ENCODE measurements at places on chromosomes 12 and 14.

GRCh38 chr12:23831739-23832138 lies 117.7 kb downstream of the SOX5 start:
- no peak for DNase-seq

GRCh38 chr12:111606767-111607230 lies 7.7 kb upstream of the ATXN2 start:
- DNase-seq = no peak

DNA sequence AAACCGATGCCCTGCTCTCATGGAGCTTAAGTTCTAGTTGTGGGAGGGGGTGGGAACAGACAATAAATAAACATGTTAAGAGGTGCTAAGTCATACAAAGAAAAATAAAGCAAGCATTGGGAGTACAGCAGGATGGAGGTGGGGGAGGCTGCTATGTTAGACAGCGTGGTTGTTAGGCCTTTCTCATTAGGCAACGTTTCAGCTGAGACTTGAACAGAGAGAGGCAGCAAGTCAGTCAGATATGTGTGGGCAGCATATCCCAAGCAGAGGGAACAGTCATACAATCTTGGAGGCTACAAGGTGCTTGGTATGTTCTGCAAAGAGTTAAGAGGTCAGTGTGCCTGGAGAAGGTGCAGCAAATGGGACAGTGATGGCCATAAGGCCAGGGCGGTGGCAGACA lies 97.7 kb upstream of the CCDC196 start:
- no peak for DNase-seq

DNA sequence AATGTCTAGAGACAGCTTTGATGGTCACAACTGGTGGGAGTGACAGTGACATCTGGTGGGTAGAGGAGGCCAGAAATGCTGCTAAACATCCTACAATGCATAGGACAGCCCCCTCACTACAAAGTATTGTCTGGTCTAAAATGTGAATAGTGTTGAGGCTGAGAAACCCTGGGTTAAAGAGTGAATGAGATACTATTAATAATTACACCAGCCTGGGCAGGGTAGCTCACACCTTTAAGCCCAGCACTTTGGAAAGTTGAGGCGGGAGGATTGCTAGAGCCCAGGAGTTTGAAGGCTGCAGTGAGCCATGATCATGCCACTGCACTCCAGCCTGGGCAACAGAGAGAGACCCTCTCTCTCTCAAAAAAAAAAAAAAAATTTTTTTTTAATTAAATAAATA lies 11.1 kb downstream of the SVOP start:
- DNase-seq = no peak

DNA sequence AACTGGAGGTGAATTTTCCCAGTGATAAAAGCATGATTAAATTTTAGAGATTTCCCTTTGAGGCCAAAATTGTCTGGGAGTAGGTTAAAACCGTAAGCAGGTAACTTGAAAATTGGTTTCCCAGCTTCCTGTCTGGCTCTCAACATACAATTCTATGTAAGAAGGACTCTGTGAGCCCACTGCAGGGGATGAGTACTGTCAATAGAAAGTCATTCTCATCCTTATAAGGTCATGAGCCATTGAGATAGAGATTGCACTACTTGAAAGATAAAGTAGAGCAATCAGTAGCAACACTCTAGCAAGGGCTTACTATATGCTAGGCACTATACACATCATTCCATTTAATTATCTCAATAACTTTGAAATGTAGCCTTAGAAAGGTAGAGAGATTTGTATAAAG lies 225.6 kb upstream of the HMGA2 start:
- DNase-seq = no peak

GRCh38 chr12:3933819-3934192 lies 60.6 kb upstream of the PARP11 start:
- DNase-seq = no peak

DNA sequence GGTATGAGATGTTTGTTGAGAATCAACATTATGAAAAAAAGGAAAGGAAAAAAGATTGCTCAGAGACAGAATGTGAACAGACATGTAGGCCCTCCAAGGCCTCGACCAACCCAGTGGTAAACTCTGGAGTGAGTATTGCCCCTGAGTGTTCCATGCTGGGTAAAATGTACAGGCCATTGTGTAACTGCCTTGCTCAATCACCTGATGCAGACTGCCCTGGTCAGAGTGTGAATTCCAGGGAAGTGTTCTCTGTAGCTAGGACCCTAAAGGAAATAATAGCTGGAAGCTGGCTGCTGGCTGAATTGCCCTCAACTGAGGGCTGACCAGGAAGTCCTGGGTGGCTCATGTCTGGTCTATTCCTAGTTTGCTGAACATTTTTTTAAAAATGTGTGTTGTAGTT lies 1081.4 kb upstream of the LRFN5 start:
- no peak for DNase-seq

GRCh38 chr12:89883630-89884389 lies 175.2 kb upstream of the ATP2B1 start:
- peak; percentile 91 for DNase-seq

DNA sequence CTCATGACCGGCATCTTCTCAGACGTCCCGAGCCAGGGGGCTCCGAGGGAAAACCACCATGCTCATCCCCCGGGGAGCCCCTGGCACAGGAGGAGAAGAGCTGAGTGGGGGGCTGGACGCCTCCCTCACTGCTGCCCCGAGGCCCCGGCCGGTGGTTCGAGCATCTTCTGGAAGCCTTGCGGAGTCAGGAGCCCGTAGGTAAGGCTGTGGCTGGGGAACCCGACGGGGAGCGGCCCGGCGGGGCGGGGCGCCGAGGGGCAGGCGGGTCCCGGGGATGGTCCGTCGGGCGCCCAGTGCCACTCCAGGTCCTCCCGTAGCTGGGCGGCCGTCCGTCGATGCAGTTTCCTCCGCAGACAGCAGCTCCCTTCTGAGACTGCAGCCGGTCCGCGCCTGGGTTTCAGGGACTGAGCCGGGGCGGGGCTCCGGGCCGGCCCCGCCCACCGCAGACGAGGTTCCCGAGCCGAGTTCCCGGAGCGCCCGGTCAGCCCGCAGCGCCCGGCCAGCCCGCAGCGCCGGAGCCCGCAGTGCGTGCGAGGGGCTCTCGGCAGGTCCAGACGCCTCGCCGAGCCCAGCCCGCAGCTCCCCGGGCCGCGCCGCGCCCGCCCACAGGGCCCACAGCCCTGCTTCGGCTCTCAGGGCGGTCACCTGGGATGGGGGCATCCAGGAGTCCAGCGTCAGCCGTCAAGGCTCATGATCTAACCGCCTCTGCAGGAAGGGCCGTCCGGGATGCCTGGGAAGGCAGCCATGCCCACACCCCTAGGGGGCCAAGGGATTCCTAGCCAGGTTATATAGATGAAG lies at the start of gene PGF:
Gene PGF (minus strand): TSS at position 369 of the 798 bp plus-strand sequence. CDS start 355 bp downstream, at position 14.
- peak; percentile 79 for DNase-seq

DNA sequence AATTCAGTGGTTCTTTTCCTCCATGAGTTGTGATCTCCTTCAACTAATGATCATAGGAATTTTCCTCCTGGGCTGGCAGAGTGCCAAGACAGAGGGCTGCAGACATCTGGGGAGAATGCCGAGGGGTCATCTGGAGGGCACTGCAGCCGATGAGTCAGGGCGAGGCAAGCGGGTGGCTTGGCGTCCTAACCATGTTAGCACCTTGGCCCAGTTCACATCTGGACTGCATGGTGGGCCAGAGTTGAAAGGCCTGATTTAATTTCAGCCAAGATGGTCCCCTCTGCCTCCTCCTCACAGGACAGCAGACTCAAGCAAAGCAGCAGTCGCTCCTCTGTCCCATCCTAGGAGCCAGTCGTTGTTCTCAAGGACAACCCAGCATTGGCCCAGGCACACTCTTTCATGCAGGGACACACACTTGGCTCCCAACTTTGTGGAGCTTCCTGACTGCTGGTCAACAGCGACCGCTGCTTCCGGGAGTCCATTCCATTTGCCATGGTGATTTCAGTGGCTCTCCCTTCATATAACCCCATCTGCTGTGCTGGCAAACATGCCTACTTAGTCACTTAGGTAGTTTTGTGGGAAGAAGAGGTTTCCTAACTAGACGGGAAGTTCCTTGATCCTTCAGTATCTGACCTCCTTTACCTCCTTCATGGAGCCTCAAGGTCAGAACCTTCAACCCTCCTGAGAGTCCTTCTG lies 161.8 kb downstream of the TTC8 start:
- no peak for DNase-seq

- DNase-seq = no peak
Observed at GRCh38 chr14:51677266-51677665, 25.6 kb downstream of the FRMD6 start.

GRCh38 chr12:66916189-66916588 lies 237.3 kb upstream of the GRIP1 start:
- peak; percentile 9 for DNase-seq

- DNase-seq = peak; percentile 53
Observed at GRCh38 chr12:58066296-58066695, 124.9 kb downstream of the ATP23 start.

DNA sequence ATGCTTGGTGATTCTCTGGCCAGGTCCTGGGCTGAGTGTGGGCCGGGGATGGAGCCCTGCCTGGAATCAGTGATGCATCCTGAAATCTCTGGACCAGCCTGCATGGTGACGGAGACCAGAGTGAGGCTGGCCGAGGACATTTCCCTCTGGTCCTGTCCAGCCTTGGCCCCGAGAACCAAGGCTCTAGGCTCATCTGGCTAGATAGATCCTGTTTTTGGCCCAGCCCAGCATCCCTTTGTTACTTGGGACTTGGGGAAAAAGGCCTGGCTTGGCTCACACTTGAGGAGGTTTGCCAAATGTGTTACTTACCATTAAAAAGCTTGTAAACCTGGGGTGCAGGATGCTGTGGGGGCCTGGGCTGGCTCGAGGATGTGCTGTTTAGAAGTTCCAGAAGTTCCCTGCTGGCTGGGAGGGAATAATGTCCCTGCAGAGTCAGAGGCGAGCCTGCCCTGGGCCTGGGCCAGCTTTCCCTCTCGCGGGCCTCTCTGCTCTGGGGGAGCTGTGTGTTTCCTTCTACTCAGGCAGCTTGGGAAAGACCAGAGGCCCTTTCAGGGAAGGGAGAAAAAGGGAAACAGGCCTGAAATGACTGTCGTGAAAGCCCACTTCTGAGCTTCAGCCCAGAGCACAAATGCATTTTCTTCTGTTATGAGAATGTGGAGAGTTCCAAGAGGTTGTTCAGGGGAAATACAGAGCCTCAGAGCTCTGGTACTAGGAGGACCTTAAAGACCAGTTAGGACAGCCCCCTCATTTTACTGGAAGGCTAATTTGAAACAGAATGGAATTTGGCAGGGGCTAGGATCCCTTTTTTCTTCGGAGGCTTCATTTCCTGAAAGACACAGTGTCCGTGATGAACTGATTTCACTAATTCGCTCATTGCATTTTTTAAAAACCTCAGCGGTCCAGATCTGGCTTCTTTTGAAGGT lies 47.2 kb upstream of the CTDSP2 start:
- no peak for DNase-seq

DNA sequence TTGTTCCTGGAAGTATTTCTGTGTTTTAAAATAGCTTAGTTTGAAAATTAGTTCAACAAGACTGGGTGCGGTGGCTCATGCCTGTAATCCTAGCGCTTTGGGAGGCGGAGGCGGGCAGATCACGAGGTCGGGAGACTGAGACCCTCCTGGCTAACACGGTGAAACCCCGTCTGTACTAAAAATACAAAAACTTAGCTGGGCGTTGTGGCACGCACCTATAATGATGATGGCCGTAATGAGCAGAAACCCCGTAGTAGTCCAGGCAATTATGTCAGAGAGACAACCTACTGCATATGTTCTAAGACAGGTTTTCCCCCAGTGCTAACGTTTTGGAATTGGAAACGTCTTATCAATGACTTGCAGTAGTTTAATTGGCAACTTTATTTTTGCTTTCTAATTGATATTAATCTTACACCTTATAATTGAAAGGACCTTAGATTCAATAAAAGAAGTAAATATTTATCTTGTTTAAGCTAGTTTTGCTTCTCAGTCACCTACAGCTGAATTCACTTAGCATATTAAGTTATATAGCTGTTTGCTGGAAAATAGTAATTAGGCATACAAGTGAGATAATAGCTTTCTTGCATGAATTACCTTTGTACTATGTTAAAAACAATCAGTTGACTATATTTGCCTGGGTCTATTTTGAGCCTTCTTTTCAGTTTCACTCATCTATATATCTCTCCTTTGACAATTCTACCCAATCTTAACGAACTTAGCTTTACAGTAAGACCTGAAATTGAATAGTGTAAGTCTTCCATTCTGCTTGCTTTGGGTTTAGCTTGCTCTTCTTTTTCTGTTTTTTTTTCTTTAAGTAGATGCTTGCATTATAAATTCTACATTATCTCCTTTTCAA lies 15.6 kb downstream of the CLECL1 start:
- DNase-seq = no peak

GRCh38 chr12:70249903-70250302 lies 6.7 kb downstream of the CNOT2 start:
- DNase-seq = no peak

DNA sequence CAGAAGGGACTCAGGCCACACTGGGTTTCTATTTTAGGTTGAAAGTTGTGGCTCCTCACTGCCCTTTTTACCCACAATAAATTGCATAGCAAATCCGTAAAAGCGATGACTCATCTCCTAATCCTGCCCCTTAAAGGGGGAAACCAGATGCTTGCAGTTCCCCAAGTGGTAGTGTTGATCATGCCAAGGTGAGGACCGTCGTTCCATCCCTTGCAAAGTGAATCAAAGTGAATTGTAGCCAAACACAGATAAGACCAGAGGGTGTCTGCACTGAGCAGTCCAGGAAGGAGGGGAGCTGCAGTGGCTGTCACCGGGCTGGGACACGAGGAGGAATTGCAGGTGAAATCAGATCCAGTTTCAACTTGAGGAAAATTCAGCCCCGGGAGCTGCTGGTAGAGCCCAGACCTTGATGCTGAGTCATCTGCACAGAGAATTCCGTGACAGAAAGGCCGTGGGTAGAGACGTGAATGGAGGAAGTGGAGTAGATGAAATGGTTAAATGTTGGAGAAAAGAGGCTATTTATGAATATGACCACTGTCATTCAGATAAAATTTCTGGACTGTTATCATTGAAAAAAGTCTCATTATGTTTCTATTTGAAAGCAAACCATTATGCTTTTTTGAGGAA lies 44.2 kb upstream of the MMP17 start:
- no peak for DNase-seq

DNA sequence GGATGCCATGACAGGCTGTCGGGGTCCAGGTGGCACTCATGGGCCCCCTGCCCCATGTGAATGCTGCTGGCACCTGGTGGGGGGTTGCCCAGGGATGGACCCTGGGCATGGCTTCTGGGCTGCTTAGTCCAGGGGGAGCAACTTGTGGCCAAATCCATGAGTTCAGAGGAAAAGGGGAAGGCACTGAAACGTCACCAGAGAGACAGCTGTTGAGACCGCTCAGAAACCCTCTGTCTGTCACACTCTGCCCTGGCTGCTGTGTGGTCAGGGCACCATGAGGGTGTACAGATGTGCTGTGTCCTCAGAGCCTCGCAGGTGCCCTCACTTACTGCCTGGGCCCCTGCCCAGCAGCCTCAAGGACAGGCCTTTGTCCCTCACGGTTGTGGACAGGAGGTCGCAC lies 9.4 kb downstream of the CLBA1 start:
- DNase-seq = no peak

GRCh38 chr12:6235906-6236640 lies 35.9 kb downstream of the CD9 start:
- no peak for DNase-seq
